Hippocampal formation (tissue), 2 donors: ENCODE measurements at places on chromosomes 4 and X.

DNA sequence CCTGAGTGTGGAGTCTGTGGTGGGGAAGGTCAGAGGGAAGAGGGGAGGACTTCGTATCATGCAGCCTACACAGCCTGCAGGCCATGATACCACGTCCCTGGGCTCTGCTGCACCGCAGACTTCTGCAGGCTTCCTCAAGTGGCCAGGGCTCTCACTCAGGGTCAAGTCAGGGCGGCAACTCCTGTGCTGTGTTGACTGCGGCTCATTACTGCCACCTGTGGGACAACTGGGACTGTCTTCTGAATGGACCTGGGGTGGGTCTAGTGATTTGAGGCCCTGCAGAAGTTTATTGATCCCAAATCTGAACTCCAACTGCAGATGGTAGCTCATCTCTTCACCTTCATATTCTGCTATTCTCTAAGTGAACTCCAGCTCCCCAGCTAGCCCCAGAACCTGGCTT, 167.1 kb downstream of the NSUN7 start:
- peak; percentile 10 for DNase-seq

GRCh38 chr4:175143116-175143515, 225.0 kb downstream of the ADAM29 start:
- no peak for DNase-seq

DNA sequence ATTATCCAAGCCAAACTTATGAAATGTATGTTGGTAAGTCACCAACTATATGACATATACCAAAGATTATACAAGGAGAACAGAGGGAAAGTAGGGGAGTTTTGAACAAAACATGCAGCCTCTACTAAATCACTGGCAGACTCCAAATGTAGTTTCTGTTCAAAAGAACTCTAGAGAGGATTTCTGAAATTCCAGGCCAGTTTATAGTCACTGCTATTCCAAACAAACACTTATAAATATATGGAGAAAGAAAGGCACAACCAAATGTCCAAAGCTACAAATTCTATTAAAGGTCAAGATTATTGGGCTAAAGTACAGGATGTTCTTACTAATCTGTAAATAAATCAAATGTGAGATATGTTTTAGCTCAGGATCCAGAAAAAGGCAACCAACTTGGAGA, 2.7 kb upstream of the LRCH2 start:
- DNase-seq: no peak

DNA sequence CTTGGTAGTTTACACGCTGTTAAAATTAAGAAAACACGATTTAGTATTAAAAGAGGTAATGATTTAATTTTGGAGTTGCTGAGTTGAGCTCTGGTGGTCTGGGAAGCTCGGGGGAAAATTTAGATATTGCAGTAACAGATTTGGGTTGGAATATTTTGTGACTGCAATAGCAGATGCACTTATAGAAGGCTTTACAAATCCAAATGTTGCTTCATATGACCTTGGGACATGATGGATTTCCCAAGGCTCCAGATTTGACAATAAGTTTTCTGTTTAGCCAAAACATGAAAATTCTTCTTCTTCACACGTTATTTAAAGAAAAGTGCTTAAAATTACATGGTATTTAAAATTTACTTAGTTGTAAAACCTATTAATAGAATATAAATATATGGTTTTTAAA, 302.0 kb downstream of the SPRY1 start:
- no peak for DNase-seq

DNA sequence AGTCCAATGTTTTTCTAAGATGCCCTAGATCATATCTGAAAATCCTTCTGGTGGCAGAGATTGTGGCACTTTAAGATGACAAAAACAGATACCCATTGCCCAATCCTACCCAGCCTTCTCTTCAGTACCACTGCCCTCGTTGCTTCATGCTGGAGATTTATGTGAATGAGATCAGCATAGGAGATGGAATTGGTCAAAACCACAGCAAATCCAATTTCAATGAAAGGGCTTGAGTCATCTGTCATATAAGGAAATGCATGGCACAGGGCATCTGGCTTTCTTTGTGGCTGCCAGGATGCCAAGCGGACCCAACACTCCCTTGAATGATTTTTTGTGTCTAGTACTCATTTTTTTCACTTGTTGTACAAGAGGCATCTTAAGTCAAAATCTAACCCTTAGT, 16.8 kb downstream of the AFF2 start:
- DNase-seq: no peak

- DNase-seq: no peak
Observed at GRCh38 chr4:1557221-1557597, 126.9 kb downstream of the FAM53A start.

- DNase-seq: peak; percentile 76
Observed at GRCh38 chrX:38800981-38801845, at the start of gene MID1IP1. Gene MID1IP1, plus strand, starts transcription at chrX:38801459. Its CDS starts 3,488 bp downstream, at chrX:38804947.

GRCh38 chrX:53421772-53422085, 725 bp downstream of the SMC1A start:
- no peak for DNase-seq
